Astrocyte (in vitro differentiated cells and primary cell): ENCODE measurements at places on chromosomes 1 and 21. TPM values are rescaled to one million over a fixed set of nuclear protein-coding genes. Genes with fewer than 3 reads are reported as not detected.

Gene SYT6
- 0.38 and 0.39 TPM in 2 replicates for total RNA-seq

GRCh38 chr1:74362691-74363090 lies 127.5 kb downstream of the TNNI3K start:
- no peak for DNase-seq

- DNase-seq, result no peak
These were observed 106.1 kb upstream of the CHODL start for GRCh38 chr21:18138507-18138906.

DNA sequence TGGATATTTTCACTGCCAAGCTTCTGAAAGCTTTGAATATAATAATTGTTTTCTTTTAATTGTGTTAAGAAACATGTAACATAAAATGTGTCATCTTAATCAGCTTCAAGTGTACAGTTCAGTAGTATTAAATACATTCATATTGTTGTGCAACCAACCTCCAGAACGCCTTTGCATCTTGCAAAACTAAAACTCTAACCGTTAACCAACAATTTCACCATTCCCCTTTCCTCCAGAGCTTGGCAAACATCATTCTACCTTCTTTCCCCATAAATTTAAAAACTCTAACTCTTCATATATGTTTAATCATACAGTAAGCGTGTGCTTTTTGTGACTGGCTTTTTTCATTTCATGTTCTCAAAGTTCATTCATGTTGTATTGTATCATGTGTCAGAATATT lies 2.1 kb downstream of the MNDA start:
- DNase-seq, result no peak

Gene ABL2
- 71.6 and 110 TPM in 2 replicates for total RNA-seq

Gene RAD54L
- total RNA-seq, result 1.9 and 2.4 TPM in 2 replicates

Gene TNFSF4
- total RNA-seq, result 3.0 and 3.3 TPM in 2 replicates

Gene XKR8
- total RNA-seq, result 11.3 and 11.4 TPM in 2 replicates

DNA sequence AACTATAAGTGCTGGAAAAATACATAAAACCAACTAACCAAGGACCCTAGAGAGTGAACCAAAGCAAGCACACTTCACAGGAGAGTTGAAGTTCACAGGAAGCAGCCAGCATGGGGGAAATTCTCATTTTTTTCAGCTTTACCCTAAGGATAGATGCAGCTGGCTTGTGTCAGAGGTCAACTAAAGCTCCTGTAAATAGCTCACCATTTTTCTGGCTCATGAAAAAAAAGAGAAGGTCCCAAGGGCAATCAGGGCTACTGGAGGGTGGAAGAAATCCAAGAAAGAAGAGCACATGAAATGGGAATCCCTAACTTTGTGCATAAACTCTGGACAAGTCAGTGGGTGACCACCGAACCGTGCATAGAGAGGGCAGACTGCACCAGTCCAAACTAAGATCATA lies 58.3 kb downstream of the KCNJ15 start:
- no peak for DNase-seq

DNA sequence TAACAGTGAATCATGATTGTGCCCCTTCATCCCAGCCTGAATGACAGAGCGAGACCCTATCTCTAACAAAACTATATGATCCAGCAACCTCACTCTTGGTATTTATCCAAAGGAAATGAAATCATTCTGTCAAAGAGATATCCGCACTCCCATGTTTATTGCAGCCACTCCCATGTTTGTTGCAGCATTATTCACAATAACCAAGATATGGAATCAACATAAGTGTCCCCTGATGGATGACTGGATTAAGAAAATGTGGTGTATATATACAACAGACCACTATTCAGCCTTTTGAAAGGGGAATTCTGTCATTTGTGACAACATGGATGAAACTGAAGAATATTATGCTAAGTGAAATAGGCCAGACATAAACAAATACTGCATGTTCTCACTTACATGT lies 44.4 kb downstream of the TRMT1L start:
- DNase-seq, result no peak

DNA sequence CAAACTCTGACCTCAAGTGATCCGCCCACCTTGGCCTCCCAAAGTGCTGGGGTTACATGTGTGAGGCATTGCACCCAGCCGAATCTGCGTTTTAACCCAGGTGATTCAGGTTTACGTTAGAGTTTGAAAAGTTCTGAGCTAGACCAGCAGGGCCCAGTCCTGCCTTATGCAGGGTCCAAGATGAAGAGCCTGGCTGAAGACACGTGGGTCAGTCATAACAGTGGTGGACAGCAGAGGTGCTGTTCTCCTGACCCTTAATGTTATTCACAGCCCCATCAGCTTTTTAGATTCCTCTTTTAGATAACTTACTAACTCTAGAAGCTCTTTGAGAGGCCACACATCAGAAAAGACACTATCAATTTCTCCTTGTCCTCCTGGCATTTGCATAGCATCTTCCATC lies 50.0 kb downstream of the GNG4 start:
- DNase-seq, result no peak

Gene TIE1
- total RNA-seq, result 0.87 and 0.98 TPM in 2 replicates

DNA sequence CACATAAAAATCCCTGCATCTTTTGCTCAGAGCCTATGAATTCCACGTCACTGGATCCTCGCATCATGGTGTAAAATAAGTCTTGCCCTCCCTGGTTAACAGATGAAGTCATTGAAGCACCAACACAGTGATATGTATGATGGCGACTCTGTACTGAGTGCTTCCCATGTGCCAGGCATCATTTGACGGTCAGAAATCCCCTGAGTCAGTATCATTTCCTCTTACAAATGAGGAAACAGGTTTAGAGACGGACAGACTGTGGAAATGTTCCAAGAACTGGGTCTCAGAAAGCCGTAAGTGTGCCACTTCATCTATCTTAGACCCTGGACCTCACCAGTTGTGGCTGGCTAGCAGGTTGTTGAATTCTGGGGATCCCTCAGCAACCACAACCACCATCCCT lies 5.1 kb upstream of the OLFML2B start:
- no peak for DNase-seq

DNA sequence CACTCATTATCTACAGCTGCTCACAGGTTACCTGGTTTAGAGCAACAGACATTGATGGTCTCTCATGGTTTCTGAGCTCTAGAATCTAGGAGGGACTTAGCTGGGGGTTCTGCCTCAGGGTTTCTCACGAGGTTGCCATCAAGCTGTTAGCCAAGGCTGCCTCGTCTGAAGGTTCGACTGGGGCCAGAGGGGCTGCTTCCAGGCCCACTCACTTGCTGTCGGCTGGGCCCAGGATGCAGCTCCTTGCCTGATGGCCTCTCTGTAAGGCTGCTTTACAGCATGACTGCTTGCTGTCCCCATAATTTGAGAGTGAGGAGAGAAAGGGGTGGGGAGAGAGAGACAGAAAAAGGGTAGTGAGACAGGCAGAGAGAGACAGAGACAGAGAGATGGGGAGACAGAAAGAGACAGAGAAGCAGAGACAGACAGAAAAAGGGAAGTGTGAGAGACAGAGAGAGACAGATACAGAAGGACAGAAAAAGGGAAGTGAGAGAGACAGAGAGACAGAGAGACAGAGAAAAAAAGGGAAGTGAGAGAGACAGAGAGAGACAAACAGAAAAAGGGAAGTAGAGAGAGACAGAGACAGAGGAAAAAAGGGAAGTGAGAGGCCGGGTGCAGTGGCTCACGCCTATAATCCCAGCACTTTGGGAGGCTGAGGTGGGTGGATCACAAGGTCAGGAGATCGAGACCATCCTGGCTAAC lies 106.8 kb upstream of the C1orf174 start:
- DNase-seq, result no peak

Gene YBX1
- 744 and 872 TPM in 2 replicates for total RNA-seq

- no peak for DNase-seq
These were observed 28.6 kb upstream of the IFNAR1 start for GRCh38 chr21:33296156-33296555.
